Left lung (tissue), 14 donors: ENCODE measurements at places on chromosomes 4 and X. TPM values are rescaled to one million over a fixed set of nuclear protein-coding genes. Genes with fewer than 3 reads are reported as not detected.

The LDB2 gene
- 37.7 TPM for total RNA-seq

The TMEM47 gene
- total RNA-seq: 23.5 TPM

The PTCHD1 gene
- 0.35 TPM for total RNA-seq

The NSUN7 gene
- total RNA-seq: 5.3 TPM

The NMU gene
- 0.81 TPM for total RNA-seq

The NIPAL1 gene
- total RNA-seq: 1.6 TPM

The FGFRL1 gene
- 31.2 TPM for total RNA-seq

The MTTP gene
- 0.23 TPM for total RNA-seq

The PHEX gene
- total RNA-seq: 5.8 TPM

- DNase-seq: peak; percentile 55
Measured at GRCh38 chr4:76879731-76880364, 18.1 kb downstream of the SOWAHB start.

- no peak for DNase-seq
Measured at GRCh38 chrX:136115904-136116297, 31.4 kb upstream of the FHL1 start.

GRCh38 chr4:182600856-182601255 is 316.3 kb downstream of the DCTD start:
- no peak for DNase-seq

DNA sequence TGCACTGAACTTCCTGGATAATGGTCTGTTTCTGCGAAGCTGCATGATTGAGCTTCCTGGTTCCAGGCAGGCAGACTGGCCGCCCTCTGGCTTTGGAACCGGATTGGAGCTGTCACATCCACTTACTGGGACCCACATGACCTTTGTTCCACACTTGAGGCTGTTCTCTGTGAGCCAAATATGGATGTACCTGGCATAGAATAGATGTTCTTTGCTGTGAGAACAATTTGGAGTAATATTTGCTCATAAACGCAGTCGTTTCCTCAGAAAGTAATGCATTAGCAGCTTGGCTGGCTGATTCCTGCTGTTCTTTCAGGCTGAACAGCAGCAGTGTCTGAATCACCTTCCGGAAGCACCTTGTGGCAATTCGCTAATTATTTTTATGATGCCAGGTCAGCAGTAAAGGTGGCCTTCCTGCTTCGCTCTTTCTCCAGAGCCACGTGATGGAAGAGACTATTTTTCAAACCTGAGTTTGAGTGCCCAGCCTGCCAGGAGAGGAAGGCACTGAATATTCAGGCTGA is 78.1 kb upstream of the BOD1L1 start:
- DNase-seq: no peak

- peak; percentile 38 for DNase-seq
Measured at GRCh38 chr4:147683188-147683591, 773 bp downstream of the PRMT9 start.

DNA sequence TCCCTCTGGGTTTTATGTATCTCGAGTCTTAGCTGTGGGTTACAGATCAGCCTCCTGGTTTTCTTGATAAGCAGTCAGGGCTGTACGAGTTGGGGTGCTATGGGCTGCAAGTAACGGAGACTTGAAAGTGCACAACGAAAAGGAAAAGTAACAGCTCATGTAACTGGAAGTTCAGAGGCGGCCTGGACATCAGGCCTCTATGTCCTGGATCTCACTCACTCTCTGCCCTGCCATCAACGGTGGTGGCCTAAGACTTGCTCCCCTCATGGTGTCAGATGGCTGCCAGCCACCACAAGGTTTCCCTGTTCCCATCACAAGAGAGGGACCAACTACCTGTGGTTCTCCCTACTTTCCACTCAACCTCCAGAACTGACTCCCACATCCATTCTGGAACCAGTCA is 4.8 kb downstream of the PPP2R2C start:
- DNase-seq: no peak

DNA sequence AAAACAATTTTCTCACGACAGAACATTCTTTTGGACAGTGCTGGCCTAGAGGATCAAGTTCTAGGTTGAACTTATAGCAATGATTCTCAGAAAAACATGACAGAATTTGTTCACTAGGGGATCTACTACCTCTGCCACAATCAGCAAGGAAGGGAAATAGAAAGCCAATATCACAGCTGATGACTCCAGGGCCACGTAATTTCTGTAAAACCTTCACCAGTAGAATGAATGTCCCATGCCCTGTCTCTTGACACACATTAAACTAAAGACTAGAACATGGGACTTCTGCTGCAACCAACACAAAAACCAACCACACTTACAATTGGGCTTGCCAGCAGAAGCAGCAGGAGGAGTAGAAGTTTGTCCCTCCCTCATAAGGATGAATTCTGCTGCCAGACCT is 86.0 kb upstream of the NPFFR2 start:
- no peak for DNase-seq

DNA sequence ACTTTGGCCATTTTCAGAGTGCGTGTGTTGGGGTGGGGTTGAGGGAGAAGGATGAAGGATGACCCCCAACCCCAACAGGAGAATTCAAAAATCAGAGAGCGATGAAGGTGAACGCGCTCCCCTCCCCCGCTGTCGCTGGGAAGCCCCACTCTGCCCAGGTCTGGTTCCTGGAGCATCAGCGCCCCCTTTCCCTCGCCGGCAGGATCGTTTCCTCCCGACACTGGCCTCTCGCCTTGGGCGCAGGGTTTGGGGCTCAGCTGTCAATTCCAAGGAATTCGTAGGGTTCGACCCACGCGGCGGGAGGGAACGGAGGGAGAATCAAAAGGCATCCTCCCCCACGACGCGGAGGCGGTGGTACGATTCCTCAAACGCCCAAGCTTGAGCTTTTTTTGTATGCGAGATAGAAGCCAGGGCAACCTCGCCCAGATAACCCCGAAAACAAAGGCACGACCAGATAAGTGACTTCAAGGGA is 1.0 kb upstream of the PDGFRA start:
- peak; percentile 83 for DNase-seq

- DNase-seq: no peak
Measured at GRCh38 chr4:88737307-88737941, 39.8 kb upstream of the NAP1L5 start.

DNA sequence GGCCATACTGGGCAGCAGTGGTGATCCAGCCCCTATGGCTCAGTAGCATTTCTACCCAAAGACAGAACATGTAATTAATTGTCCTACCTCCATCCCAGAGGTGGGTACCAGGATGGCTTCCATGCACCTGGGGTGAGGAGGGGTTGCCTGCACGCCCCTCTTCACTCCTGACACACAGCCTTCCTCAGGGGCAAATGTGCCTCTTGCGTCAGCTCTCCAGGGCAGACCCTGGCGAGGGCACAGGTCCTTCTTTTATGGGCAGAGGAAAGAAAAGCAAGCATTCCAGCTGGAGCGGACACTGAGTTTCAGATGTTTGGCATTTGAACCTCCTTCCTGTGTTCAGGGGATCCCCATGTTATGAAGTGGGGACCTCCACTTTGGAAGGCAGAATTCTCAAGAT is 95.6 kb downstream of the PHKA2 start:
- DNase-seq: no peak

DNA sequence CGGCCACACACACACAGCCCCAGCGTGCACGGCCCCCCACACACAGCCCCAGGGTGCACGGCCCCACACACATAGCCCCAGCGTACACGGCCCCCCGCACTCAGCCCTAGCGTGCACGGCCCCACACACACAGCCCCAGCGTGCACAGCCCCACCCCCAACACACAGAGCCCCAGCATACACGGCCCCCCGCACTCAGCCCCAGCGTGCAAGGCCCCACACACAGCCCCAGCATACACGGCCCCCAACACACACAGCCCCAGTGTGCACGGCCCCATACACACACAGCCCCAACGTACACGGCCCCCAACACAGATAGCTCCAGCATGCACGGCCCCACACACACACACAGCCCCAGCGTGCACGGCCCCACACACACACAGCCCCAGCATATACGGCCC is 17.6 kb downstream of the GAK start:
- DNase-seq: no peak

- DNase-seq: no peak
Measured at GRCh38 chr4:144575181-144575580, 70.8 kb upstream of the HHIP start.
